Stimulated activated memory B cell treated with anti-CD40 and anti-IgM and Interleukin-4, amounts not matched to agents 10 μg/mL and 1 μg/mL and 100 μg/mL, for 72 hours (primary cell): ENCODE measurements at places on chromosomes 3 and 15.
A peak's percentile ranks its signal among the peaks of the same experiment; 100 is the strongest.

- no peak for ATAC-seq
Measured at GRCh38 chr3:145272684-145273083, 888.3 kb downstream of the PLOD2 start.

- ATAC-seq: peak; percentile 70
Measured at GRCh38 chr15:52164631-52165265, 26.4 kb downstream of the GNB5 start.

- no peak for ATAC-seq
Measured at GRCh38 chr3:134887536-134887935, 92.5 kb downstream of the EPHB1 start.

- ATAC-seq: no peak
Measured at GRCh38 chr3:170383567-170383966, 26.1 kb downstream of the SKIL start.

DNA sequence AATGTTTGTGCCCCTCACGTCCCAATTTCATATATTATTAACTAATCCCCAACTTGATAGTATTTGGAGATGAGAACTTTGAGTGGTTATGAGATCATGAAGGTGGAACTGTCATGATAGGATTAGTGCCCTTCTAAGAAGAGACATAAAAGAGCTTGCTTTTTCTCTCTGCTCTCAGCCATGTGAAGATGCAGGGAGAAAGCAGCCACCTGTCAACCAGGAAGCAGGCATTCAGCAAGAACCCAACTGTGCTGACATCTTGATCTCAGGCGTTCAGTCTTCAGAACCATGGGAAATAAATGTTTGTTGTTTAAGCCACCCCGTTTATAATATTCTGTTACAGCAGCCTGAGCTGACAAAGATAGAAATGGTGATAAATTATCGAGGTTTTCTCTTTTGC, 278.7 kb upstream of the KCNMB2 start:
- ATAC-seq: no peak

- no peak for ATAC-seq
Measured at GRCh38 chr3:27521179-27521871, 37.1 kb upstream of the SLC4A7 start.

GRCh38 chr3:78351334-78351733, 1311.4 kb downstream of the ROBO2 start:
- ATAC-seq: no peak

DNA sequence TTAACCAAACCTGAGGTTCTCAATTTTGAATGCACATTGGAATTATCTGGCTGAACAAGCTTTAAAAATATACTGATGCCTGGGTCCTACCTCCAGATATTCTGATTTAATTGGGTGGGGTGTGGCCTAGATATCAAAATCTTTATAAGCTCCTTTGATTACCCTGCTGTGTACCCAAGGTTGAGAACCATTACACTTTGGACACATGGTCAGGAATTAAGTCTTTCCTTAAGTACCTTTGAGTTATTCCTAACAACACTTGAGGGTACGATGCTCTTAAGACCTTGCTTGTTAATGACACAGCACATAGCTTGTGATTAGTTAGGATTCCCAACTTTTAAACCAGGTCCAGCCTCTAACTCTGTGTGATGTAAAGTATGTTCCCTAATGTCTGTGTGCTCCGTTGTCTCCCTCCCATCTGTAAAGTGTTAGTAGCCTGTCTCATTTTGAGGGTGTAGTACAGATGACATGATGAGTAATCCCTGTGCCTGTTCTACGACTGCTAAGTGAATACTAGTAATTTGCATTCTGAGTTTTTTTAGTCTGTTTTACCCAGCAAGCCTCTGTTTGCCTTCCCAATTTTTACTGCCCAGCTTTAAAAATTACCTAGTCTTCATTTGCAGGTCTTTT, 154.9 kb downstream of the KLHL25 start:
- ATAC-seq: no peak

GRCh38 chr15:64746921-64747320, 28.5 kb downstream of the RBPMS2 start:
- no peak for ATAC-seq

DNA sequence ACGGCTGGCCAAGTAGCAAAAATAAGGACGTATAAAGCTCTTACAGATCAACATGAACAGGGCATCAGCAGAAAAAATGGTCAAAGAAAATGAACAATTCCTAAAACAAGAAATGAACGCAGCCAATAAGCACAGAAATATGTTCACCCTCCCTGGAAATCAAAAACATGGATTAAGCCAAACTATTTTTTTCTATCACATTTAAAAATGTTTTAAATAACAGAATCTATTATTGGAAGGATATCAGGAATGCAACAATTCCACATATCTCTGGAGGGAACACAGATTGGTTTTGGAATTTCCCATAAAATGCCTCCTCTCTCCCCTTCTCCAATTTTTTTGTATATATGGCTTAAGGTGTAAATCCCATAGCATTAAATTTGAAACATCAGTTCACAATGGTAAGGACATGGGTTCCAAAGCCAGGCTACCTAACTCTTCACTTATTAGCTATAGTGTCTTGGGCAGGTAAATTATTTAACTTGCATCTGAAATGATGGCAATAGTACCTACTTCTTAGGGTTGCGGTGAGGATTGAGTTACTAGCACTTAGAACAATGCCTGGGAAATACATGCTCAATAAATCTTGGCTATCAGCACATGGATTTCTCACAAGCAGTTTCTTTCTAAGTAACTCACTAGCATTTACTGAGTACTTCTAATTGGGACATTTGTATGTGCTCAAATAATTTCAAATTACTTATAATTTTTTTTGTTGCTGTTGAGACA, 10.1 kb downstream of the UACA start:
- ATAC-seq: no peak

DNA sequence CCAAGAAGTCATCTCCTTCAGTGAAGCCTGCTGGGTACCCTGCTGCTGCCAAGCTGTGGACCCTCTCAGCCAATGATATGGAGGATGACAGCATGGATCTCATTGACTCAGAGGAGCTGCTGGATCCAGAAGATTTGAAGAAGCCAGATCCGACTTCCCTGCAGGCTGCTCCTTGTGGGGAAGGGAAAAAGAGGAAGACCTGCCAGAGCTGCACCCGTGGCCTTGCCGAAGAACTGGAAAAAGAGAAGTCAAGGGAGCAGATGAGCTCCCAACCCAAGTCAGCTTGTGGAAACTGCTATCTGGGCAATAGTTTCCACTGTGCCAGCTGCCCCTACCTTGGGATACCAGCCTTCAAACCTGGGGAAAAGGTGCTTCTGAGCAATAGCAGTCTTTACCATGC, 13.7 kb upstream of the ANP32A start:
- no peak for ATAC-seq

GRCh38 chr3:37279236-37279635, 104.9 kb upstream of the LRRFIP2 start:
- ATAC-seq: no peak

DNA sequence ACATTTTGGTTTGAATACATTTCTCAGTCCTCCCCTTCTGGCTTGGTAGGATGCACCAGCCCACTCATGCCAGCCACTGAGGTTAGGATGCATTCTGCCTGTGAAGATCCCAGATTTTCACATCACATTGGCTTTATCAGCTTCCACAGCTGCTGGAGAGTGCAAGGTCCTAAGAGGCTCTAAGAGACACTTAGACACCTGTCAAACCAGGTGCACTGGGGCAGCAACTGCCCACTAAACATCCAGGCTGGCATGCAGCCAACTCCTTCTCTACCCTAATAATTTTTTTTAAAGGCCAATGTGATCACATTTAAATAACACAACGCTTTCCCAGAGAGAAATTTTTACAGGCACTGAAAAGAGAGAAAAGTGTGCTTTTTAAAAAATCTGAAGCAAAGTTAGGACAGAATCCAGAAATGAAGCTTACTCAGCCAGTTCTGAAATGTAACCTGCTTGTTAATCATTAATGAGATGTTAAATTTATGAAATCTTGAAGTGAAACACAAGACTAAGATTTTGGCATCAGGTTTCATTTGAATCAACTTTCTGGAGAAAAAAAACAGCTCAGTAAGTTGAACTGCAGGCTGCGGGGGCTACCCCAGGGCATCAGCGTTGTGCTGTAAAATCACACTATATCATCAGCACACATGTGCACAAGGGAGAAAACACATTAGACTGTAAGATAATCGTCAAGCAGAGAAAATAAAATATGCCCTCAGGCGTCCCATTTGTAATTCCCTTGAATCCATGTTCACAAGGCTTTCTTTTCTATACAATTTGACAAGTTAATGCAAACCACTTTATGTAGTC, 312.9 kb downstream of the ZBBX start:
- no peak for ATAC-seq

DNA sequence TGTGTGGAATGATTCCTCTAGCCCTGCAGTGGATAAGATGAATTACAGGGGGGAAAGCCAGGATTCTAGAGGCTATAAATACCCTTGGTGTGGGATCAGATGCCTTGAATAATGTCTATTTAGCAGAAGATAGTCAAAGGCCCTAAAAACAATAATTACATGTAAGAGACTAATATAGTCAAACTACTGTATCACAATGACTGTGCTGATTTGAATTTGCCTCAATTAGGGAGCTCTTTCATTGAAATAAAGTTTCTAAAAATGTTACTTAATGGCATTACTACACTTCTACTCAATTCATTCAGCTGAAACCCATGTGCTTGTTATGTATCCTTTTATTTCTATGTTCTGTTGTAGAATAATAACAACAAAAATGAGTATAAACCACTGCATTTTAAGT, 915.6 kb downstream of the TUSC7 start:
- no peak for ATAC-seq

GRCh38 chr15:65096481-65097385, 18.3 kb downstream of the UBAP1L start:
- no peak for ATAC-seq

DNA sequence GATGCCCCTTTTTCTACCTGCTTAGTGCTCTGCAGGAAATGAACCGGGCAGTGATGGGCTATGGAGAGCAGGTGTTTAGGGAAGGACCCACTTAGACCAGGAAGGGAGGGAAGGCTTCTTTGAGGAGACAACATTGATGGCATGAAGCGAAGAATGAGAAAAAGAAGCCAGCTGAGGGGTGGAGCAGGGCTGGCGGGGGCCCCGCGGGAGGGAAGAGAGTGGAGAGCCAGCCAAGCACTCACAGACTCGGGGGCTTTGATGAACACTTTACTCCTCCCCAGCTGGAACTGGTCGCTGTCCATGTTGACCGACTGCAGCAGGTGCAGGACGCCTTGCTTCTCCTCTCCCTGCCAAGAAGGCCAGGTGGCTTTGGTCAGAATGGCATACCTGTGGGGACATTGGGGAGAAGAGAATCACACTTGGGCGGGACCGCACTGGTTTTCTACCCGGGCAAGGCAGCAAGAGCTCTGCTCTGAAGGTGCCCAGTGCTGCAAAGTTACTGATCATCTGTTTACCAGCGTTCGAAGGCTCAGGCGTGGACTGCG, 28.4 kb upstream of the LDHAL6B start:
- ATAC-seq: no peak

DNA sequence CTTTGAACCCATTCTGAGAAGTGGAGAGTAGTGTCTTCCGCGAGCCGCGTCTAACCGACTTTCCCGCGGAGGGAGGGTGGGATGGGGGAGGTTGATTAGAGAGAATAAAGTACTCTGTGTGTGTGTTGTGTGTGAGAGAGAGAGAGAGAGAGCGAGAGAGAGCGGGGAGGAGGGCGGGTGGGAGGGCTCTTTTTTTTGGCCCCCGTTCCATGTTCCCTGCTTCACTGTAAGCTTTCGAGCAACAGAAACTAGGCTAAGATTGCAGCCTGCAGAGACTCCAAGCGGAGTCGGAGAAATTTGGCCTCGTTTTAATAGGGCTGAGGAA, 1.6 kb upstream of the MEIS2 start:
- no peak for ATAC-seq

- no peak for ATAC-seq
Measured at GRCh38 chr3:132854856-132855535, 132.8 kb upstream of the NPHP3 start.

- ATAC-seq: no peak
Measured at GRCh38 chr3:44109771-44110361, 131.8 kb upstream of the TOPAZ1 start.

DNA sequence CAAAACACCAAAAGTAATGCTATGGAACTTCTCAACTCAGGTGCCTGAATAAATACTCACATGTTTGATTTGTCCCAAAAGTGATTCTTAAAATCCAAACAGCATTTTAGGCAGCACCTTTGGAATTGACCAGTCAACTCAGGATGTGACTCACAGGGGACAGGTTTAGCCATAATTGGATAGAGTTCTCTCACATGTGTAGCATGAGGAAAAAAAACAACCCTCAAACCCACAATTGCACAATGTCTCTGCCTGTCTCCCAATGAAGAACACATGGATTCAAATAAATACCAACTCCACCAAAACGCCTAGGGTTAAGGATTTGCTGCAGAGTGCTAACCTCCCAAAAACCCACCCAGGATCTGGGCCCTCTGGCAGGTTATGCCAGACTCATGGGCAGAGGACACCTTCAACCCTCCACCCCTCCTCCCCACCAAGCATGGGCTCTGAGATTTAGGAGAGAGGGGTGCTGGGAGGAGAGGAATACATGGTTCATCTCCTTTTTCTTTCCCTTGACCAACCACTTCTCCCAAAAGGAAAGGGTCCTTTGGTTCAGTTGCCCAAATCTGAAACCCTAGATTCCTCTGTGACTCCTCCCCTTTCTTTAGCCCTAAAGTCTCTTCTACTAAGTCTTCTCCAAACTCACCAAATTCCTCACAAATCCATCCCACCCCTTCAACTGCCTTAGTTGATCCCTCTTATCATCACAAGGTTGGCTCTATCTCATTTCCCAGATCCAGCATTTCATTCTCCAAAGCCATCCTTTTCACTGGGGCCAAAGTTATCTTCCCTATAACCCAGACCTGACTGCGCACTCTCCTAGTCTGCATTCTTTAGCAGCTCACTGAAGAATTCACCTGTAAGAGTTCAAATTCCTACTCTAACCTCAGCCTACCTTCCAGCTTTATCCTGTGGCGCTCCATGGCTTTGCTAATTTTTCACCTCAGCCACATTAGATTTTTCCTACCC, 7.7 kb downstream of the RYK start:
- no peak for ATAC-seq

- no peak for ATAC-seq
Measured at GRCh38 chr15:59531066-59531675, 80.4 kb upstream of the GCNT3 start.

GRCh38 chr15:51731549-51732267, 5.7 kb downstream of the LYSMD2 start:
- ATAC-seq: peak; percentile 87

DNA sequence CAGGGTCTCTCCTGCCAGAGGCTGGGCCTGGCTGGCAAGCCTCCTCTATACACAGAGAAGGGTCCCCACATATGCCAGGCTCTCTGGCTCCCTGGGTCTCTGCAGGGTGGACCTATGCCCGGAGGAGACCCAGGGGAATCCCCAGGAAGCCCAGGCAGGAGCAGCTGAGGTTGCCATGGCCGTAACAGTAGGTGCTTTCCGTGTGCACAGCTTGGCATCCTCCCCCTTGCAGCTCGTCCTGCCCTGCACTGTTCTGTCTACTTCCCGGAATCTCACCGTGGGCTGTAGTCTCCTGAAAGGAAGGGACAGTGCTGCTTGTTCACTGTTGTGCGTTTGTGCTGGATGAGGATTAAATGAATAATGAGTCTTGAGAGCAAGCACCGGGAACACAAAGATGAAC, 47.8 kb downstream of the DAPK2 start:
- ATAC-seq: peak; percentile 36
